Jurkat, Clone E6-1 (cell line): ENCODE measurements at places on chromosomes 11 and 22.

- no peak for DNase-seq
Measured at GRCh38 chr22:46368871-46369715, 33.6 kb downstream of the TRMU start.

DNA sequence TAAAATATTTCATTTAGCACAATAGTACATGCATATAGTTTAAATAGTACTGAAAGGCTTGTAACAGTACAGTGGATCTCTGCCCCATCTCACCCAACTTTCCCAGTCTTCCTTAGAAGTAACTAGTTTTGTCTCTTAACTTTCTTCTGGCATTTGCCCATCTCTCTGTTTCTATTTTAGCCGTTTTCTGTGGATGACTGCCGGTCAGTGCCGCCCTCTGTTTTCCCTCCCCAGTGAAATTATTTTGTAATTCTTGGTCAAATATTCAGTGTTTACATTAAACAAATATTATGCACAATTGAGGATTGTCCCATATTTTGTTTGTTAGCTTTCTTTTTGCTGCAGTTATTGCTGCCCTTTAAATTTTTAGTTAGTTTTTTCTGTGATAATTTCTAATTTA, 8.3 kb downstream of the PDHX start:
- DNase-seq, result no peak

DNA sequence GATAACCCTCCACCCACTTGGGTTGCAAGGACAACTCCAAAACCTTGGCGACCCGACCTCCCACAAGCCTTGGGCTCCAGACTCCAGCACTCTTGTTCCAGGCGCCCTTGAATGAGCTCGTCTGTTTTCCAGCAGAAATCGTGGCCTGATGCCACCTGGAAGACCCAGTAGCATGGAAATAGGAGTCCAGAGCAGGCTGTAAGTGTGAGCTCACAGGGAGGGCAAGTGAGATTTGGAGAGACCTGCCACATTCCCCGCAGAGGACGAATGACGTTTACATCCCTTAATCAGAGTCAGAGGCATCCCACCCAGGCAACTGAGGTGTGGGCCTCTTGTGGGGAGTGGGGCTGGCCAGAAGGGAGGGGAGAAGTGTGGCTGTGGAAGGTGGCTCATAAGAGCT, 71.9 kb downstream of the LDLRAD3 start:
- DNase-seq, result no peak

DNA sequence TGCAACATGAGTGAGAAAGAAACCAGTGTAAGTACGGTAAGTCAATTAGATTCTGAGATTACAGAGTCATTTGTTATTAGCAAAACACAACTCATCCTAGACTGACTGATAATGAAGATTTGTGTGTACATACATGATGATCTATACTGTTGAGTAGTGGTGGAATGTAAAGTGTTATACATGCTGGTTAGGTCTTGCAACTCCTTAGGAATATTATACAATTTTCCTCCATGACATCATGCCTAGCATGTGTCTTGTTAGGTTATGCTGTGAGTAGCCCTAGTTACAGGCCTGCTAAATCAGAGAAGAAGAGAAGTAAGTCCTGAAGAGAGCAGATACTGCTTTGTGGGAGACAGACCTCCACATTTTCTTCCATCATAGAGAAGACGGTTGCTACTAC, 880.6 kb downstream of the LUZP2 start:
- no peak for DNase-seq

DNA sequence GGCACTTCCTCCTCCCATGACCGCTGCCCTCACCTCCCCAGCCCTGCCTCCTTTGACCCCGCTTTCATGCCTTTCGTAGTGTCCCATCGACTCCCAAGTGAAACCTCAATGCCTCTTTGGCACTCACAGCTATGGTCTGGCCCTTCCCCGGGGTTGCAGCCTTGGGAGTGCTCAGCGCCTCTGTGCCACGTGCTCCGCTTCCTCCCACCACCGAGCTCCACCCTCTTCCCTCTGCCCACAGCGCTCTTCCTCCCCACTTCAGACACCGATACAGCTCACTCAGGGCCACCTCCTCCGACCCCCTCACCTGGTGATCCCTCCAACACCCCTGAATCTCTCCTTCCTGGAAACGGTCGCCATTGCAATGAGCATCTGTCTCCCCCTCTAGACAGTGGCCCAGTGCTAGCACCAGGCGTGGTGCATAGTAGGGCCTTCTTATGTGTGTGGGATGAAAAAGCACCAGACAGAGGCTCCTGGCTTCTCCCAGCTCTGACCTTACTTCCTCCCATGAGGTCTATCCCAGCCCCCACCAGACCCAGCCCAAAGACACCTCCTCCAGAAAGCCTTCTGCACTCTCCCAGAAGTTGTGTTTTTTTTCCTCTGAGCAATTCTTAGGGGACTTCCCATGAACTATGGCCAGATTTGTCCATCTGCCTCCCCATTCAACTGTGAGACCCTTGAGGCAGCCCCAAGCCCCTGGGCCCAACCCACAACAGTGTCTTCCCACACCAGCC, 16.4 kb upstream of the SCGB1A1 start:
- DNase-seq, result peak; percentile 41

GRCh38 chr11:93250326-93250725, 52.5 kb upstream of the SLC36A4 start:
- DNase-seq, result no peak

GRCh38 chr22:42324566-42324965, 54.1 kb upstream of the TCF20 start:
- no peak for DNase-seq

- no peak for DNase-seq
Measured at GRCh38 chr11:43943372-43943930, 1.0 kb downstream of the C11orf96 start.

- DNase-seq, result no peak
Measured at GRCh38 chr11:79461144-79461543, 20.3 kb upstream of the TENM4 start.

- DNase-seq, result peak; percentile 26
Measured at GRCh38 chr11:13487661-13488030, 8.2 kb downstream of the PTH start.

DNA sequence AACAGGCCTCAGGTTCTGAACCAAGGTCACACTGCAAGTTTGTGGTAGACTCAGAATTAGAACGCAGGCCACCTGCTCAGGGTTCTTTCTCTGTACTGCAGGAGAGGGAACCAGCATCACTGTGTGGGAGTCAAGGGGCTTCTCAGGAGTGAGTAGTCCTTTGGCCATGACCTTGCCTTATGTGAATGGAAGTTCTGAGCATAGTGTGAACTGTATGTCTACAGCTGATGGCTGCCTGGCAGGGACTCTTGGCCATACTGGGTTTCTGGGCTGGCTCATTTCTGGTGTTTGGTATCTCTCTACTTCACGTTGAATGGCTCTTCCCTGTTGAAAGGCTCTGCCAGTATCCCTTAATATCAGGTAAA, 40.1 kb upstream of the TUB start:
- DNase-seq, result no peak

- DNase-seq, result no peak
Measured at GRCh38 chr22:20176421-20177085, 25.7 kb upstream of the CCDC188 start.

DNA sequence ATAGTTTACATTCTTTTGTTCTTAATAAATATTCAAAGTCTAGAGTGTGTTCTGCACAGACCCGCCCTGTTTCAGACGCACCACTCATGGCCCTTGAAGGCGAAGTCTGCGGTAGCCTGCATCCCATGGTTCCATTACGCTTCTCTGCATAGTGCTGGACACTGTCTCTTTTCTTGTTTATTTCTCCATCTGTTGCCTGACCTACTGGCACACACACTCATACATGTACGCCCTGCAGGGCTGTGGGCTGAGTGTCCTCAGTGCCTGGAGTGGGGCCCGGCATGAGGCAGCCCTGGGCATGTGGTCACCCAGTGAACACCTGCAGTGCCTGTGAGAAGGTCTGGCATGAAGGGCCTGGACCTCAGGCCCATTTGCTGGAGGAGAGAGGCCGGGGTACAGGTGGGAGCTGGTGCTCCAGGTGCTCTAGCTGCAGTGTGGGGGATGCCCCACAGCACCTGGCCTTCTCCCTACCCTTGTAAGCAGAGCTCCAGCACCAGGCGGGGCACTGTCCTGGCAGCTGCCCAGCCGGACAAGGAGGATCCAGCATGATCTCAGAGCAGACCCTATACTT, 404.1 kb downstream of the TBC1D22A start:
- DNase-seq, result no peak

DNA sequence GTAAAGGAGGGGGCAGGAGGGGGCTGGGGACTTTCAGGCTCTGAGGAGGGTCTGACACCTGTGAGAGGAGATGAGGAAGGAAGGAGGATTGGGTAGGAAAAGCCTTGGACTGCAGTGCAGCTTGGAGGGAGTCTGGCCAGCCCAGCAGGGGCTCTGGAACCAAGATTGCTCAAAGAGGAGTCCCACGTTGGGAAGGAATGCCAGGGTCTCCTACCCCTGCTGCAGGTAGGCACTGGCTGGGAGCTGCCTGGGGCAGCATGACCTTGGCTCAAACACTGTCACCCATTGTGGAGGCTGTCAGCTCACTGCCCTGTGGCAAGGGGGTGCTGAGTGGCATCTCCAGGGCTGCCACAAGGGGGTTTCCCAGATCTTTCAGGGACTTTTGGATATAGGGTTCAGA, 94.5 kb downstream of the RPS6KA4 start:
- DNase-seq, result no peak

DNA sequence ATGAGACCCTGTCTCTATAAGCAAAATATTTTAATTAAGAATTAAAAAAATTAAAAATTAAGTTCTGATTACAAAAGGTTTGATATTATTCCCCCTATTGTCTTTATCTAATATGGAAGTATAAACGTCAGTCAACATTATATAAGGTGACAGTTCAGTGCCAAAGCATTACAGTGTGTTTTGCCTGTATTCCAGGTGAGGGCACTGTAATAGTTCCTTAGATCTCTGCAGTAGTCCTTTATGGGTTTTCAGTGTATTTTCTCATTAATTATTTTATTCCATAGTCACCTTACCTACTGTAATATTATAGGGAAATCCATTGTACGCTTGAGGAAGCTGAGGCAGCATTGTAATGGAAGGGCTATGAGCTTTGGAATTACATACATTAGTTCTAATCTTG, 33.0 kb downstream of the FAR1 start:
- DNase-seq, result no peak

DNA sequence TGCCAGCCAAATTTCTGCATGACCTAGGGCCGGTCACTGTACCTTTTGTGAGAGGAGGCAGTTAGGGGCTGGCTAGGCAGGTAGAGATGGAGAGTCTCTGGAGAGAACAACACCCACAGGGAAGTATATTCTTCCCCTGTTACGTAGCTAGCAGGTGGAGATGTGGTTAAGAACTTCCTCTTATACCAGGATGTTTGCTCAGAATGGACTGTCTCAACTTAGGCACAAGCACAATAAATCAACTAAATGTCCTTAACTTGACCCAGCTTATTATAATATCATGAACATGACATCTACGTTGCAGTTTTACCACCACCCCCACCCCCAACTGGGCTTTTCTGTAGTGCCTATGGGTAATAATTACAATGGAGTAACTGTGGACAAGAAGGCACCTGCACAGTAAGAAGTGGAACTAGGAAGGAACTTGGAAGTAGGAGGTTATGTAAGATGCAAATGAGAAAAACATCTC, 60.7 kb upstream of the MPEG1 start:
- no peak for DNase-seq

GRCh38 chr11:3227568-3228444, 4.4 kb downstream of the MRGPRE start:
- no peak for DNase-seq

GRCh38 chr11:69501891-69502860, 20.7 kb downstream of the LINC01488 start:
- no peak for DNase-seq

DNA sequence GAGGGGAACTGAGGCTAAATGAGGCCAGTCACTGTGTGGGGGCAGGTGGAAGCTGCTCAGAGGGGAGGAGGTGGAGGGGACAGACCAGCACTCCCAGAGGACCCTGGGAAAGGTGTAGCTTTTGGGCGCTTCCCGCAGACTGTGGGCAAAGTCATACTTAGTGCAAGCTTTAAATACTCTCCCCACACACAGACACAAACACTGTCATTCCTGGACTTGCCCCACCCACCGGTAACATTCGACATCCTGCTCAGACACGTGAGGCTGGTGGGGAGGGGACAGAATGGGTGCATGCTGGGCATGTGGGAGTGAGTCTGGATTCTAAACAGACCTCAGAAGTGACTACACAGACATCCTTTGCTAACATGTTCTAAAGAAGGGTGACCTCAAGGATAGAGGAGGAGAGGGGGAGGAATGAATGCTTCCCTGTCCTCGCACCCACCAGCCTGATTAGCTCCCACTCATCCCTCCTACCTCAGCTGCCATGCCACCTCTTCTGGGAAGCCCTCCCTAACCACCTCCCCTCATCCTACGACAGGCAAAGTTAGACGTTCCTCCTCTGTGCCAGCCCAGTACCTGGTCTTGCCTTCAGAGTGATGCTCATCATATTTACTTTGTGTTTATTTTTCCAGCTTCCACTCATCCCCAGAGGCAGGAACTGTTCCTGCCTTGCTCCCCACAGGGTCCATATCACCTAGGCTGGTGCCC, 22.2 kb downstream of the TSKU start:
- no peak for DNase-seq

GRCh38 chr22:36359470-36359996, 28.2 kb downstream of the MYH9 start:
- DNase-seq, result no peak

DNA sequence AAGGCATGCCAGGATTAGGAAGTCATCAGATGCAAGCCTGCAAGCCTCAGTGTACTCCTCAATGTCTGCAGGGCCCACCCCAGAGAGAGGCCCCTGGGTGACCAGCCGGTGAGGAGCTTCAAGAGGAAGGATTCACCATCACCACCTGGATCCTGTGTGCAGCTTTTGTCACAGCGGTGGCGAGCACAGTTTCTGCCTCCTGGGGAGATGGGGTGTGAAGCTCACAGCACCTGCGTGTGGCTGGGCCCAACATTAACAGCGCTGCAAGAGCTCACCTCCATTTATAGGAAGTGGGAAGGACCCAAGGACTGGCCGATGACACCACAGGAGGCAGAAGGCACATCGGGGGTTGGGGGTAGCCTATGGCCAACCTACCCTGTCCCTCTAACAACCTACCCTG, 235.3 kb downstream of the CTTN start:
- no peak for DNase-seq

DNA sequence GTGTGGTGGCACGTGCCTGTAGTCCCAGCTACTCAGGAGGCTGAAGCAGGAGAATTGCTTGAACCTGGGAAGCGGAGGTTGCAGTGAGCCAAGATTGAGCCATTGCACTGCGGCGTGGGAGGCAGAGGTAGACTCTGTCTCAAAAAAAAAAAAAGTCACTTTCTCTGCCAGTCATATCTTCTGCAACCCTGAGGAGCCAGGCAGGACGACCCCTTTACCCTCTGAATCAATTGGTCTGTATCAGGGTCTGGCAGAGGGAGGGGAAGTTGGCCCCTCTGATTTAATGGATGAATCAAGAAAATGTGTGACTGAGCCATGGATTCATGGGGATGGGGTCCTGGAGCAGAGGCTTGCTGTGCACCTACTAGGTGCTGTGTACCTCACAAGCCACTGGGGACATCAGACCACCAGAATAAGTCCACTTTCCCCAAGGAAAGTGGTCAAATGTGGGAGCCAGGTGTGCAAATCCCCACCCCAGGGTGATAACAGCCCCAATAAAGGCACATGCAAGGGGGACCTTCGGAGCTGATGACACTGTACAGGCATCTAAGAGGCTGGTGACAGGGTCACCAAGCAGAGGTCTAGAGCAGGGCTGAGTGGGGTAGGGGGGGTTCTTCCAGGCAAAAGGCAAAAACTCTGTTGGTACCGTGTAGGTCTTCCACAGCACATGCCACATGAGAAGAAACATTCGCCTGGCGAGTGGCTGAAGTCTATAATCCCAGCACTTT, 29.0 kb downstream of the TXN2 start:
- DNase-seq, result no peak

GRCh38 chr22:38882972-38883622, 11.1 kb upstream of the CBX6 start:
- no peak for DNase-seq
